ENCODE measurements at places on chromosomes 5 and 9. TPM values are rescaled to one million over a fixed set of nuclear protein-coding genes. Genes with fewer than 3 reads are reported as not detected.
A peak's percentile ranks its signal among the peaks of the same experiment; 100 is the strongest.

GRCh38 chr5:43652537-43653302, 49.7 kb downstream of the NNT start:
- DNase-seq, result no peak

DNA sequence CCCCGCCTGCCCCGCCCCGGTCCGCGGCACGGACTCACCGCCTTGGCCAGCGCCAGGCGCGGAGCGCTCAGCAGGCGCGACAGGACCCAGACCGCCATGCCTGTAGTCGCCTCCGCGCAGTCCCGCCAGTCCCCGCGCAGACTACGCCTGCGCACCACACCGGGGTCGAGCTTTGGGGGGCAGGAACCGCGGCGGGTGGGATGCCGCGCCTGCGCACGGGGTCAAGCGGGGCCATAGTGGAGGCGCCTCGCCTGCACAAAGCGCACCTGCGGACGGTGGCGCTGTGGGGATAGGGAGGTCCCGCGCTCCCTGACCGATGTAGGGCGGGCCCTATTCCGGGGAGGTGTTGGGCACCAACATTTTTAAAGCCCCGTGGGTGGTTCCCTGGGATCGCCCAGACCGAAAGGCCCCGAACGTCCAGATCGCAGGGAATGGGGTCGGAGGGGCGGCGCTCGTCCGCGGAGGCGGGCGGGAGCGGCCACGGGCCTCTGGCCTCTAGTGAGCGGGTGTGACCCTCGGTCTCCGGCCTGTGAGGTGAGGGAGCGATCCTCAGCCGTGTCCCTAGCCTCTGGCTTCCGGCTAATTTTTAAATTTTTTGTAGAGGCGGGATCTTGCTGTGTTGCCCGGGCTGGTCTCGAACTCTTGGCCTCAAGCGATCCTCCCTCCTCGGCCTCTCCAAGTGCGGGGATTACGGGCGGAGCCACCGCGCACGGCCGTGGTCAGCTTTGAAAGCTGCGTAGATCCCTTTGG, 70.8 kb upstream of the LPCAT1 start:
- DNase-seq, result peak; percentile 83

DNA sequence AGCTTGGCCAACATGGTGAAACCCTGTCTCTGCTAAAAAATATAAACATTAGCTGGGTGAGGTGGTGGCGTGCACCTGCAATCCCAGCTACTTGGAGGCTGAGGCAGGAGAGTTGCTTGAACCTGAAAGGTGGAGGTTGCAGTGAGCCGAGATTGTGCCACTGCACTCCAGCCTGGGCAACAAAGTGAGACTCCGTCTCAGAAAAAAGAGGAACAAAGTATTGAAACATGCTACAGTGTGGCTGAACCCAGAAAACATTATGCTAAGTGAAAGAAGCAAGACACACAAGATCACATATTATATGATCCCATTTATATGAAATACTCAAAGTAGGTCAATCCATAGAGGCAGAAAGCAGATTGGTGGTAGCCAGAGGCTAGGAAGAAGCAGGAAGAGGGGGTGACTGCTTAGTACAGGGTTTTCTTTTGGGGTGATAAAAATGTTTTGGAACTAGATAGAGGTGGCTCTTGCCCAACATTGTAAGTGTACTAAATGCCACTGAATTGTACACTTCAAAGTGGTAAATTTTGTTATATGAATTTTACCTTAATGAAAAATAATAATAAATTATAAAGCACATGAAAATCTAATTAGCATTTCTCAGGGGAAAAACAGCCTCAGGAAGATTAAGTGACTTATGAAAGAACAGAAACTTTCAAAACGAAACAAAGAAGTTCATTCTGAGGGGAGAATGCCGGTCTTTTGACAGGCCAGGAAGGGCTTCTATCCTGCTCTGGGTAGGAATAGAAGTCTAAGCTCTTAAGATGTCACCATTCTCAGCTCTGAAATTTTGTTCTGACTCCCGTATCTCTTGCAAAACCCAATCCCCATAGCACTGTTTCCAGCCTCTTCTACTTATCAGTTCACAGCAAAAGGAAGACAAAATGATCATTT, 161.1 kb upstream of the TBCA start:
- DNase-seq, result no peak

- no peak for DNase-seq
Measured at GRCh38 chr9:103169798-103170197, 174.7 kb downstream of the CYLC2 start.

DNA sequence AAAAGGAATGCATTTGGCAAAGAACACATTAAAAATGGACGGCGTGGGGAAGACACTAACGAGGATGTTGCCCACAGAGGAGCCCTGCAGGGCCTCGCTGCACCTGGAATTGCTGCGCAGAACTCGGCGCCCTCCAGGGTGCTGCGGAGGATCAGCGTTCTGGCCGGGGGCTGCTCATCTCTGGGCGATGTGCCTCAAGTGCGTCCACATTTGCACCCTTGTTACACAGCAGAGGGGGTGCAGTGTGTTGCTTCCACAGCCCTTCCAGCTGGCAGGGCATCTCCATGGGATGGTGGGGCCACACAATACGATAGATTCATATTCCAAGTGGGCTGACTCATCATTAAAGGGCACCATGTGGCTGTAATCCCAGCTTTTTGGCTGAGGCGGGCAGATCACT, 63.1 kb downstream of the AK8 start:
- no peak for DNase-seq

The PCDHA10 gene
- 0.03 TPM for total RNA-seq

The PCDHGA11 gene
- not detected for total RNA-seq

DNA sequence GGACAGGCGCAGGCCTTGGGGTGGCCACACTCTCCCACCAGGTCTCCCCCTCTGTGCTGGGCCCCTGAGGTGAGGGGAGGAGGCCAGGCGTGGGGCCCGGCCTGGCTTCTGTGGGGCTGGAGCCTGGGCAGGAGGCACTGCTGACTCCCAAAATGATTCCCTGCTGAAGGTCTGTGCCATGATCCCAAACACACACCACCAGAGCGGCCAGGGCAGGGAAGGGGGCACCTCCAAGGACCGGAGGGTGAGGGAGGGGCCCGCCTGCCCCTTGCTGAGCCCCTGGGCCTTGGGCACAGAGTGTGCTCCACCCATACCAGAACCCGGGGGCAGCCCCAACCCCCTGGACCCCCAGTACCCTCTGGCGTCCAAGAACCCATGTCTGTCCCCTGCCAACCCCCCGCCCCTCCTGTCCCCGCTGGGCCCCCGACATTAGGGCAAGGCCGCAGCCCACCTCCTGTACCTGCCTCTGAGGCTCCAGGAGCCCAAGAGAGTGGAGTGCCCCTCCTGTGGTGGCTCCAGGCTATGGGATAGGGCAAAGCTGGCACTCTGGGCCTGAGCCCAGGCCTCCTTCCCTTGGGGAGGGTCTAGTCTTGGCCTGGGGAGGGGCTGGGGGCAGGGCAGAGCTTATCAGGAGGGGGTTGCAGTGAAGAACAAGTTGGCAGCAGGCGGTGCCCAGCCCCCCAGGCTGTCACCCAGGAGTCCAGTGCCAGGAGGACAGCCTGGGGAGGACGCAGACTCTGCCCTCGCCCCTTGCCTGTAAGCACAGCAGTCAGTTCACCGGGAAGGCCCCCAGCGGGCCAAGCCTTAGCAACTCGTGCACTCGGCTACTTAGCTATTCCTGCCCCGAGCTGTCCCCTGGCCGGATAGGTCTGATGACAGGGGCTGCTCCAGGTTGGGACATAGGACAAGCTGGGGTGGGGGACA, 2.6 kb upstream of the EGFL7 start:
- no peak for DNase-seq
